ENCODE measurements at places on chromosomes 7 and 10. TPM values are rescaled to one million over a fixed set of nuclear protein-coding genes. Genes with fewer than 3 reads are reported as not detected.

Gene CRHR2
- total RNA-seq = 1.1 TPM

Gene CDC14C
- 0.31 TPM for total RNA-seq

Gene TMEM178B
- 50.7 TPM for total RNA-seq

Gene ZFAND4
- total RNA-seq = 12.2 TPM

Gene NFE2L3
- total RNA-seq = 19.2 TPM

Gene SORCS3
- total RNA-seq = 23.7 TPM

Gene TSPAN12
- total RNA-seq = 7.2 TPM

DNA sequence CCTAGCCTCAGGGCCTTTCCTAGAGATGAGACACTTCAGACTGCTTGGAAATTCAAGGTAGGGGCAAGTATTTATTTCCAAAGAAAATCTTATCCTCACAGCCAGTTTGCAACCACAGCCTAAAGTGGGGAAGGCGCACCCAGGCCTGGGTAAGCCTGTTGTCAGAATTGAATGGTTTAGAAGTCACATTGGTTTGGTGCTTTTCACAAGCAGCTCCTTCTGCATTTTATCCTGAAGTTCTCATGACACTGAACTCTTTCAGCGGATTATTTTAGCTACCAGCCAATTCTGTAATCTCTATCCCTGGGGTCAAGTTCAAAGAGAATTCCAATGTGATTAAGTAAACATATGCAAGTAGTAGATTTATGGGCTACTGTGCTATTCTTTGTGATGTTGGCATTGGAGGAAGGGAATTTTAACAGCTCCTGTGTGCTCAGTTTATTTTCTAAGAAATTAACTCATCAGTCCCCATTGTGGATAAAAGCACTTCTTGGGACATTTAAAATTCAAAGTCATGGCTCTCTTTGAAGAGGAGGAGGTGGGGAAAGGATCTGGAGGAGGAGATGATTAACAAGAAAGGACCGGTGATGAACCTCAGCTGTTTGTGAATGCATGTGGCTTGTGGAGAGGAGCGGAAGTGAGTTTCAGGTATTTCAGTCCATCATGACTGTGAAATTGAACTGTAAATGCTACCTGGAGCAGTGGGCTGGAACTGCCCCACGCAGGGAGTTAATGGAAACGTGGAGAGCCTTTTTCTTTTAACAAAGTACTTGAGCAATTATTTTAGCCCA, 90.2 kb upstream of the CACUL1 start:
- DNase-seq = no peak

- no peak for DNase-seq
These were observed 1.0 kb downstream of the NXPH1 start for GRCh38 chr7:8434290-8435002.

- DNase-seq = no peak
These were observed 21.8 kb downstream of the PALD1 start for GRCh38 chr10:70500368-70500767.

DNA sequence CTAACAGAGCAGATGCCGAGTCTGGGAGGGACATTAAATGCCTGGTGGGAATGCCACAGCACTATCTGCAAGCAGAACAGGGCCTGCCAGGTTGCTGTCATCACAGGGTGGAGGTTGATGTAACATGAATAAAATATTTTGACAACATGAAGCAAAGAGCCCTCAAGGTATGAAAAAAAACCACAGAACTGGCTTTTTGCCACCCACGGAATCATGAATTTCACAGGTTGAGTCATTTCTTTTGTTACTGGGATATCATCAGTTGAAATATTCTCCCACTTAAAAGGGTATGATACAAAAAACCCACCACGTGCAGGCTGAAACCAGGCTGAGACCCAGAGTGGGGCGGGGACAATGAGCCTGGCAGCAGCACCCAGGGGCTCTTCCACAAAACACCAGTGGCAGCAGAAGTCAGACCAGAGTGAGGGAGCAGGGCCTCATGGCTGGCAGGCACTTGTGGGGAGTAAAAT, 220.1 kb downstream of the TNS3 start:
- no peak for DNase-seq

DNA sequence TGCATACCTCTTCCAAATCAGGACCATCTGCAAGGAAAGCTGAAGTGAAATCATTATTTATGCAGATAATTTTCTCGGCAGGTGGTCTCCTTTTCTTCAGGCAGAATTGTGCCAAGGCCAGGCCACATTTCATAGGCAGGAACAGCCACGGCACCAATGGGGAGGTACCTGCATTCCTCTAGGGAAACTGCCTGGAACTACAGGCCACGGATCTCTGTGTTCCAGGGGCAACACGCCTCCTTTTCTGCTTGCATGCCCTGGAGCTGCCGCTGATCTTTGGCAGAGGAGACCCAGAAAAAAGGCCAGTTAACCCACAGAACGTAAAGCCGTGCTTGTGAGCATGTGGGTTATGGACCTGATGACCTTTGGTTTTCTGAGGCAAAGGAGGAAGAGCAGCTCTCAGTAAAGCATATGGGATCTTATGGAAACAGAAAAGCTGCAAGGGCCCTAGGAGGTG, 111.2 kb upstream of the KIAA1217 start:
- no peak for DNase-seq

GRCh38 chr10:25842146-25842545, 91.9 kb upstream of the MYO3A start:
- DNase-seq = no peak

- DNase-seq = no peak
These were observed 29.2 kb upstream of the EGFR start for GRCh38 chr7:54989453-54990225.

GRCh38 chr10:97393034-97393573, 8.0 kb downstream of the RRP12 start:
- DNase-seq = no peak

DNA sequence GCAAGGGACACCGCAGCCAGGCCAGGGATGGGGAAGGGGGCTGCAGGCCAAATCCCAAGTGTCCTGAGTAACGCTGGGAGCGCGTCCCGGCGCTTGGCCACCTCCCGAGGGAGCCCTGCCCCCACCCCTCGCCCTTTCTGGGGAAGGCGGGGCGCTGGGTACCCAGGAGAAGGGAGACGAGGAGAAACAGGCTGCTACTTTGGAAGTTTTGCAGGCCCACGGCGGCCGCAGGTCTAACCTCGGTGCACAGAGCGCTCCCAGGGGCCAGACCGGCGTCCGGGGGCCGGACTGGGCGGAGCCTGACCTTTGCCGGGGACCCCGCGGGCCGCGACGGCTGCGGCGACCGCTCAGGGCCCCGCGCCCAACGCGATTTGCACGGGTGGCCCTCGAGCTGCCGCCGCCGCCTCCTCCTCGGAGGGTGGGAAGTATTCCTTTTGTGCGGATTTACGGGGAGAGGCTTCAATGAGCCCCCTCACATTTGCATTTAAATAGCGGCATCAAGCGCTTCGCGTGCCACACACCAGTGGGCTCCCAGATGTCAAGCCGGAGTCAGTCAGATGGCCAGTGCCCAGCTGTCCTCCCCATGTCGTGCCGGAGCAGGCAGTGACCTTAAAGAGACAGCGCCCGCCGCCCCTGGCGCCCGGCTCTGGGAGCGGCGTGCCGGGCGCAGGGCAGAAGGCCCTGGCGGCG, 3.0 kb upstream of the EBF3 start:
- no peak for DNase-seq

- no peak for DNase-seq
These were observed 170.8 kb upstream of the HABP2 start for GRCh38 chr10:113381981-113382509.

DNA sequence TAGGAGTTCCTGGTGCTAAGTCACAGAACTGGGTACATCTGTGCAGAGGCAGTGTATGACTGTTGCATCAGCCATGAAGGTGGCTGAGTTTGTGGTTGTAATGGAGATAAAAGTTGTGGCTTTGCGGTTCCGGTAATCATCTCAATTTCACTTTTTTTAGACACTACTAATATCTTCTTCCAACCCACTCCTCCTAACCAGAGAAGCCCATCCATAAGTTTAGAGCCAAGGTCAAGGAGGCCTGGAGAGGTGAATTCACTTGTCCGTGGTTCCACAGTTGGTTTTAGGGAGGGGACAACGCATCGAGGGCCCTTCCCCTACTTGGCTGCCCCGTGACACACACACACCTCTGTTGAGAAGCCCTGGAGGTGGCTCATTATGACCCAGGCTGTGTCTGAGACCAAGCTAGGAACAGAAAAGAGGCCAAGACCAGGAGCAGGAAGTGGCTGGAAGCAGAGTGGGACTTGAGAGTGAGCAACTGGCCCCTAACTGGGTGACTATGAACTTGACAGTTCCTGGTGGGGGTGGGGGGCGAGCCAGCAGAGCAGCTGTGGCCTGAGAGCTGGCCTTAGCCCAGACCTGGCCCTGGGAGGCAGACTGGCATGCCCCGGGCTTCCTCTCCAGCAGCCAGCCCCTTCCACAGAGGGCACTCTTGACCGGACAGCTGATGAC, 66.8 kb upstream of the COL13A1 start:
- DNase-seq = no peak

GRCh38 chr10:14844948-14845347, 6.8 kb downstream of the HSPA14 start:
- no peak for DNase-seq

GRCh38 chr10:4527281-4527970, 298.6 kb upstream of the AKR1E2 start:
- no peak for DNase-seq

- no peak for DNase-seq
These were observed 18.7 kb downstream of the TACR2 start for GRCh38 chr10:69397972-69398371.

DNA sequence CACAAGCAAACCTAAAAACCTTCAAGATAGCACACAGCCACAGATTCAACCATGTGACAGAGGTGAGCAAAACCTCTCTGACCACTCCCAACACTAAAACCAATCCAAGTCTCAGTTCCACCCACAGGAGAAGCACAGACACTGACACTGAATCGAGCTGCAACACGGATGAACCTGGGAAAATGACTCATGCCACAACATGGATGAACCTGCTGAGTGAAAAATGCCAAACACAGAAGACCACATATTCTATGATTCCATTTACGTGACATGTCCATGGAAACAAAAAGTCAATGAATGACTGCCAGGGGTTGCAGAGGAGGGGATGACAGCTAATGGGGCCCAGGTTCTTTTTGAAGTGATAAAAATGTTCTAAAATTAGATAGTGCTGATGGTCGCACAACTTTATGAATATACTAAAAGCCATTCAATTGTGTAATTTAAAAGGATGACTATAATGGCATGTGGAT, 22.0 kb downstream of the CYTH3 start:
- no peak for DNase-seq

Measured in occipital lobe (tissue), 3 donors.